NCI-H1694 treated with DMSO at 0.1 percent for 48 hours (cell line): ENCODE measurements at places on chromosomes 12 and 14.

DNA sequence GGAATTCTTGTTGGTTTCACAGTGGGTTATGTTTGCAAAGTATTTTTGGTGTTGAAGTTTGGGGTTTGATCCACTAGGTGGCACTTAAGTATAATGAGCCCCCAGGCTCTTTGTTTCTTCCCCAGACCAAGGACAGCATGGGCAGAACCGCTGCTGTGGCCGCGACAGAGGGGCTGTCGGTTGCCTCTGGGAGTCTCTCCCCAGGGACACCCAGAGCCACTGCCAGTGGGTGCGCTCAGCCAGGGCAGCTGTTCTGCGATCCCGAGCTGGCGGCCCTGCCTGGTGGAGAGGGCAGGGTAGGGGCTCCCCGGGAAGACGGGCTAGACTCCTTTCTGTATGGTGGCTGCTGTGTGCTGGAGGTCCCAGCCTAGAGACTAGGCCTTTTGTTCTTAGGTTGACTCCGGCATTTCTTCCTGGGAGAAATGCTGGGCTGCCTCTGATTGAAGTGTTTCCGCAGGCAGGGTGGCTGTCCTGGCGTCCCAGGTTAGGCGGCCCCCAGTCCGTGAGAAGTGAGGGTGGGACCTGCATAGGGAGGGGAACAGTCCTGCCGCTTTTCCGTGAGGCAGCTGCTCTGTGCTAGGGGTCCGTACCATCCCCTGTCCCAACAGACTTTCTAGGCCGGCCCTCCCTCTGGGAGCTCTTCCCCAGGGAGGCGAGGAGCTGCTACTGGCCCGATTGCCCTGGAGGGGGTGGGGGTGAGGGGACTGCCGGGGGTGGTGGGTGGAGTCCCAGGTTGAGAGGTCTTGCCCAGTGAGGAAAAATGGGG lies 253.1 kb upstream of the PELI2 start:
- no peak for DNase-seq

DNA sequence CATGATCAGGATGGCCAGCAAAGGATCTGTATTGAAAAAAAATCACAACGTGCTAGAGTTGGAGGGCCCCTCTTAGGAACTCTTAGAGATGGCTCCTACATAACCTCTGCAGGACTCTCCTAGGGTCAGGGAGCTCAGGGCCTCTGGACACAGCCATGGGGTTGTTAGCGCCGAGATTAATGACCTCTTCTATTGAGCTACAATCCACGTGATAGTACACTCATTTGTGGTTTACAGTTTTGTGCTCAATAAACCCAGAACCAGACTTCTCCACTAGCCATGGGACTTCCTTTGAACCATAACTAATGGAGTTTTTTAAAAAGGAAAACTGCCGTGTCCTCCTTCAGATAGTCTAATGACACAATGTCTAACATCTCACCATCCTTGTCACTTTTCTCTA lies 29.6 kb upstream of the HDAC7 start:
- no peak for DNase-seq

DNA sequence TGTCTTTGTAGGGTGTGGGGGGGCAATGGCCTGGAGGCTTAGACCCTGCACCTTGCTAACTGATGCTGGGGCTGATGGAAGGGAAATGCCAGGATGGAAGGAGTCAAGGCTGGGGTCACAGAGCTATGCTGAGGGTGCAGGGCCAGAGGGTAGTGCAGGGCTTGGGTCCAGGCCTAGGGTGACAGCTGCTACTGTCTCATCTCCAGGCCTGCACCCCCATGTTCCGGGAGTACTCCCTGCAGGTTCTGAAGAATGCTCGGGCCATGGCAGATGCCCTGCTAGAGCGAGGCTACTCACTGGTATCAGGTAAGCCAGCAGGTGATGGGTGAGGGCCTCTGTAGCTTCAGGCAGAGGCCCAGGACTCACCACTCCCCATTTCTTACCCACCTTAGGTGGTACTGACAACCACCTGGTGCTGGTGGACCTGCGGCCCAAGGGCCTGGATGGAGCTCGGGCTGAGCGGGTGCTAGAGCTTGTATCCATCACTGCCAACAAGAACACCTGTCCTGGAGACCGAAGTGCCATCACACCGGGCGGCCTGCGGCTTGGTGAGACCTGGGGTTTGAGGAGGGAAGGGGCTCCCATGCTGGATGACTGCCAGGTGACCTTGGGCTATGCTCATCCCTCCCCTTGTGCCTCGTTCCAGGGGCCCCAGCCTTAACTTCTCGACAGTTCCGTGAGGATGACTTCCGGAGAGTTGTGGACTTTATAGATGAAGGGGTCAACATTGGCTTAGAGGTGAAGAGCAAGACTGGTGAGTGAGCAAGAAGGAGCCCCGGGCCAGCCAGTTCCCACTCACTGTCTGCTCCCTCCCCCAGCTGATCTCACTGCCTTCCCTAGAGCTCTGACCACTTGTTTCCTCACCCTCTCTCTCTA lies 4.1 kb downstream of the SHMT2 start:
- no peak for DNase-seq

- DNase-seq = no peak
These were observed 25.2 kb downstream of the DDX51 start for GRCh38 chr12:132118876-132119275.

GRCh38 chr14:96723946-96724345 lies 73.2 kb upstream of the VRK1 start:
- no peak for DNase-seq

DNA sequence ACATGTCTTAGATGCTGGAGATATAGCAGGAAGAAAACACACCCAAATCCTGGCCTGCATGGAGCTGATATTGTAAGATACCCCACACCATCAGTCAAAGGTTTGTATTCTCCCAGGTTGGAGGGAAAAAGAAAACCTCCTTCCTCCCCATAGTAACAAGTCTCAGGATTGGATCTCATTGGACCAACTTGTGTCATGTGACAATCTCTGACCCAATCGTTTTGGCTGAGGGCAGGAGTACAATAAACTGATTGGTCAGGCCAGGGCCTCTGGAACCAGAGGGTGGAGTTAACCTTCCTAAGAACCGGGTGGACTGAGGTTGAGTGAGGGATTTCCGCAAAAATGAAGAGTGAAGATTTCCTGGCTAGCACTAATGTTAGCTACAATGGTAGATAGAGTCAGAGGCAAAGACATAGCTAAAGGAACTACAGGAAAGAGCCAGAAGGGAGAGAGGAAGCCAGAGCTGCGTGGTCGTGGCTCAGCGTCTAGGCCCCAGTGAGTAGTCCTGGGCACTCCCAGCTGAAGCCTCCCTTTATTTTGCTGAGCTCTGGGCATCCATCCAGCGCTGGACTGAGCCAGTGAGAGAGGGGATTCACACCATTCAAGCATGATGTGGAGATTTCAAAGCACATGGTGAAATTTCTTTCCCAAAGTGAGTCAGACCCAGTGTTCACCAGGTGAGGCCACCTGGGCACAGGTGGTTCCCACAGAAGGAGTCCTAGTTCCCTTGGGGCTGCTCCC lies 219.9 kb downstream of the AACS start:
- DNase-seq = no peak

- DNase-seq = no peak
These were observed 5.5 kb upstream of the SCARB1 start for GRCh38 chr12:124869059-124869665.

DNA sequence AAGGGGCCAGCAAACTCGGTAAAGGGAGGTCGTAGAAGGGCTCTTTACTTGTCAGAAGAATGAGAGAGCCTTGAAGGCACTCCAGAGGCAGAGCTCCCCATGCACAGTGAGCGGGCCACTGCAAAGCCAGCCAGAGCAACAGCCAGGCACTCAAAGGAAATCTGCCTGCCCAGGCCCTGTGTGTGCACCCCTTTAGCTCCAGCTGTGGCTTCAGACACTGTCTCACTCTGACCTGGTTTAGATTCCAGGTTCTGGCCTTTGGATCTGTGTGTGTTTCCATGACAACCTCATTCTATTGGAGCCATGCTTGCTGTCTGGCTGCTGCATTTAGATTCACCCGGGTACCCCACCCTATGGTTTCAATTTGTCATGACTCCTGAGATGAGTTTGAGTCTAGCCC lies 170.3 kb downstream of the CAPZA3 start:
- DNase-seq = no peak

- peak; percentile 76 for DNase-seq
These were observed 69.4 kb upstream of the PRIMA1 start for GRCh38 chr14:93857500-93858283.

- no peak for DNase-seq
These were observed 108.5 kb downstream of the GCH1 start for GRCh38 chr14:54794159-54794558.

DNA sequence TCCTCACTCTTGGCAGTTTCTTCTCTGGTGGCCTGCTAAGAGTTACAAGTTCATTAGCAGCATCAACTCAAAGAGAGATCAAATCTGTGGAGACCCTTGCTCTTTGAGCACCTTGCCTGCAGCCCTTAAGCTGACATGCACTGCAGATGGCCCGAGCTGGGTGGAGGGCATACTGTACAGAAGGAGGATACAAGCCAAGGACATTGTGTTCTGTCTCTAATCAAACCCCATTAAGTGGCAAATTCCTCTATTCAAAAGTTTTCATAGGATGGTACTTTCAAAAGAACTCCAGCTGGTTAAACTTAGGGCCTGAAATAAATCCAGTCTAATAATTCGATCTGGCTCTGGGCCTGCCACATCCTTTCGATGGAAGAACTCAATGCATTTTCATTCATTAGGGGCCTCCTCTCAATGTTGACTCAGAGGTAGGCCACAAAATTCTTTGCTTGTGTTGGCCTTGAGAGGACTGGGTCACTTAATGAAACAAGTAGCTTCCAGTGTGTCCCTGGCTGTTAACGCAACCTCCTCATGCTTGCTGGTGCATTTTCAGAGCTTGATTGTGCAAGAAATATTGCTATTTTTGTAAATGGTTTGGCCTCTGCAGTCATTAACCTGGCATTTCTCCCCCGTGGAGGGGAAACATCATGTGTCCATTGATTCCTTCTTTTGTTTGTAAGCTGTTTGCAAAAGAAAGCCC lies 318.2 kb downstream of the NUAK1 start:
- no peak for DNase-seq

GRCh38 chr14:103456167-103456835 lies 66.3 kb downstream of the CKB start:
- DNase-seq = no peak

DNA sequence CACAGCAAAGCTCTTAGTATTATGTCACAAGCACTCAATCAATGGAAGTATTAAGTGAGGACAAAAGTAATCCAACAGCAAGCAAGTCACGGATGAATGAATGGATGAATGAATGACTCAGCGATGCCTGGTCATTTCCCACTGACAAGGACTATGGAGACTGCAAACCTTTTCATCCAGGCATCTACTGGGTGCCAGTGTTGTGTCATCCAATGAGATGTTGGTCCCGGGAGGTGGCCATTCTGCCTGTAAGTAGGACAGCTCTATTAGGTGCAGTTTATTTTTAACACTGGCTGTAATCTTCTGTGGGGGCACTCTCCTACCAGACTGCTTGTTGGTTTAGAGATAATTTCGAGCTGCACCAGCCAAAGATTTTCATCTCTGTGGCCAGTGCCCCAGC lies 39.4 kb downstream of the STAB2 start:
- peak; percentile 62 for DNase-seq

DNA sequence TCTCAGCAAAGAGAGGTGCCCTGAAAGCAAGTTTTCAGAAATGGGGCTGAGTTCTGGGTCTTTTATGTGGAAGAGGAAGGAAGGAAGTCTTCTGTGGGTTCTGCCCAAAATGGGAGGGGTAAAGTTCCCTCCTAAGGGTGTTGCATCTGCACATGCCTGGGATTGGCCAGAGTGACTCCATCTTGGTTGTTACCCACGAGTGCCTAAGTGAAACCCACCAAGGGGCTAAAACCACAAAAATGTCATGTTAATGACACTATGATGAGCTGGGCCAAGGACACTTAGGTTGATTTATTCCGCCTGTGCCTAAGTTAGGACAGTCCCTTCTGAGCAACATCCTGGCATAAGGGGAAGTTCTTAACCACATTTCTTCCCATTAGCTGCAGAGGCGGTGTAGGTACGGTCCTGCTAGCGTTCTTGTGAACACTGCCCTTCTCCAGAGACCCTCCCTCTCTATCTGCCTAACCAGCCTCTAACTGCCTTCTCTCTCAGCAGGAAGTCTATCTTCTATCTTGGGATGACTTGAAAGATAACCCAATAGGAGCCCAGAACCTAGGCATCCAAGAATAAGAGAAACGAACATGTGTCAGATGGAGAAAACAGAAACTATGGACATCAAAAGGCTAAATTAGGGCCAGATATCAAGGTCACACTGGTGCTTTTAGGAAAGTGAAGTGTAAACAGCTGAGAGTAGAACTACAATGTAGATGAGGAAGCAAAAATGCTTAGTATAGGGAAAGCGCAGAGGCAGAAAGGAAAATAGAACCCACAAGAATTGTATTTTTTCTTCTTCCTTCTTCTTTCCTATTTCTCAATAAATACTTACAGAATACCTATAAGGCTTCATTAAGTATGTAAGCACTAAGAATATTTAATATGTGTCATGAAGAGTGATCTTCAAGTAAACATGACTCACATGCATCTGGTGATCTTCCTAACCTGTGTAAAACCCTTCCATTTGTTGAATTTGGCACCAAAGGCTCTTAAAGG lies 104.2 kb upstream of the AMN1 start:
- no peak for DNase-seq

DNA sequence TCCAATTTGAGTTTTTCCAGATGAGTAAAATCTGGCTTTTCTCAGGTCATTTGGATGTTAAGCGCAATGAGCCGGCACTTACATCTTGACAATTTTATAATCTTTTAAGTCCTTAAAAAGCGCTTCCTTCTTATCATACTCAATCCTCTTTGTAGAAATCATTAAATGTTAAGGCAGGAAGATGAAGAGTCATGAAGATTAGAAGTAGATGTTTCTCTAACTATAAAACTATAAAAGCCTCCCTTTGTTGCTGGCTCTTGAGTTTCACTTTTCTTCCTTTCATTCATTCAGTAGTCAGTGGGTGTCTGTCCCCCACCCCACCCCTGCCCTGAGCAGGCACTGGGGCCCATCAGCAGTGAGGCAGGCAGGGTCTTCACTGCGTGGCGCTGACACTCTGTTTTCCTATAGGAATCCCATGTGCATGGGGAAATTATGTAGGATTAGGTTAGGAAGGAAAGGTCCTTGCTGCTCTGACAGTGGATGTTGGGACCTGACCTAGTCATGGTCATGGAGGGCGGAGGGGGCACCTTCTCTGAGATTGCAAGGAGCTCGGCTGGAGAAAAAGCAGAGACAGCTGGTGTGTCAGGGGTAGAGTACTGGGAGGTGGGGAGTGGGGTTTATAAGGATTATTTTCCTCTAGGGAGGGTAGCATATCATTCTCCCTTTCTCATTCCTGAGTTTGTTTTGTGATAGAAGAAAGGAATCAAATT lies 65.8 kb downstream of the CCDC92 start:
- no peak for DNase-seq

- no peak for DNase-seq
These were observed 3.4 kb downstream of the MMP17 start for GRCh38 chr12:131831635-131832041.

- no peak for DNase-seq
These were observed 51.4 kb upstream of the SLC6A15 start for GRCh38 chr12:84964048-84964447.

DNA sequence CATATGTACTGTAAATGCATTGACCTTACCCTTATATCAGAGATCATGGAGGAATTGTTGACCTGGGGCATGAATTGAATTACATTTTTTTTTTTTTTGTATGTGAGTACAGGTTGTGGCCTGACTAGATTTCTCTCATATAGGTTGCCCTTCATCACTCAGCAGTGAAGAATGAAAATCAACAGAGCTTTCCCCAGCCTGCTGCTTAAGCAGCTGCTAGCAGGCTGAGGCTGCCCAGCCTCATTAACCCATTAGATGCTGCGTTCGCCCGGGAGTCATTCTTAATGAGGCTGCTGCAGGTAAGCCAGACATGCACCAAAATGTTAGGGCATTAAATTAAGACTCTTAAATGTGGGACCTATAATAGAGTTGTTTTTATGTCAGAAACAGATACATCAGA lies 236.0 kb downstream of the ETNK1 start:
- DNase-seq = peak; percentile 67
